ENCODE measurements at places on chromosomes 11 and 22. TPM values are rescaled to one million over a fixed set of nuclear protein-coding genes. Genes with fewer than 3 reads are reported as not detected.

The MB gene
- total RNA-seq, result not detected

The LAYN gene
- total RNA-seq, result not detected

The CTTN gene
- total RNA-seq, result 651 TPM

The WBP2NL gene
- total RNA-seq, result 0.19 TPM

The SLC17A6 gene
- not detected for total RNA-seq

The PKNOX2 gene
- total RNA-seq, result 1.6 TPM

The OR8G5 gene
- not detected for total RNA-seq

The ELFN2 gene
- 0.40 TPM for total RNA-seq

The MPZL3 gene
- total RNA-seq, result not detected

The OR4C13 gene
- not detected for total RNA-seq

The REXO2 gene
- 108 TPM for total RNA-seq

The TTC12 gene
- total RNA-seq, result 20.8 TPM

The OPCML gene
- total RNA-seq, result not detected

The RIN1 gene
- total RNA-seq, result 12.1 TPM

The ZNF215 gene
- 5.5 TPM for total RNA-seq

The RFPL1 gene
- not detected for total RNA-seq

The FAM83F gene
- not detected for total RNA-seq

The GRM5 gene
- 0.05 TPM for total RNA-seq

The OR51E2 gene
- not detected for total RNA-seq

The NAT10 gene
- 38.0 TPM for total RNA-seq

The SAA1 gene
- 0.40 TPM for total RNA-seq

The ANO1 gene
- 1.2 TPM for total RNA-seq

The LARGE1 gene
- 22.0 TPM for total RNA-seq

The NAALADL1 gene
- not detected for total RNA-seq

The THY1 gene
- total RNA-seq, result 0.88 TPM

The TNRC6B gene
- 27.2 TPM for total RNA-seq

The GVQW3 gene
- total RNA-seq, result 1.6 TPM

The FAM76B gene
- 19.2 TPM for total RNA-seq

The AP2A2 gene
- total RNA-seq, result 16.2 TPM

The SLC1A2 gene
- 0.71 TPM for total RNA-seq

The GAL3ST1 gene
- 0.96 TPM for total RNA-seq

The GP1BB gene
- 1.6 TPM for total RNA-seq

The FAM181B gene
- total RNA-seq, result 0.80 TPM

The C22orf42 gene
- not detected for total RNA-seq

The TTC17 gene
- 80.7 TPM for total RNA-seq

The OR51B5 gene
- total RNA-seq, result 15.1 TPM

The ADM2 gene
- total RNA-seq, result 1.1 TPM

The CCDC86 gene
- 9.2 TPM for total RNA-seq

The APOL3 gene
- not detected for total RNA-seq

The NFAM1 gene
- not detected for total RNA-seq

The SLC37A2 gene
- total RNA-seq, result 184 TPM

The C11orf65 gene
- 0.64 TPM for total RNA-seq

The MMP12 gene
- not detected for total RNA-seq

The PKP3 gene
- not detected for total RNA-seq

The FAM111B gene
- total RNA-seq, result 6.8 TPM

The BRD1 gene
- 17.5 TPM for total RNA-seq

The HEPN1 gene
- not detected for total RNA-seq

The BEST1 gene
- 47.8 TPM for total RNA-seq

The HTR3A gene
- not detected for total RNA-seq

The F2 gene
- total RNA-seq, result not detected

The ADAMTS8 gene
- total RNA-seq, result not detected

The FTH1 gene
- total RNA-seq, result 1,001 TPM

The TSPAN18 gene
- total RNA-seq, result not detected

The BAIAP2L2 gene
- total RNA-seq, result 49.1 TPM

The GDPD4 gene
- total RNA-seq, result not detected

The OR5P2 gene
- not detected for total RNA-seq

The CFAP300 gene
- total RNA-seq, result not detected

The TFIP11 gene
- total RNA-seq, result 42.6 TPM

The LRRC32 gene
- 0.50 TPM for total RNA-seq
